ENCODE measurements at places on chromosomes 2 and 18.

DNA sequence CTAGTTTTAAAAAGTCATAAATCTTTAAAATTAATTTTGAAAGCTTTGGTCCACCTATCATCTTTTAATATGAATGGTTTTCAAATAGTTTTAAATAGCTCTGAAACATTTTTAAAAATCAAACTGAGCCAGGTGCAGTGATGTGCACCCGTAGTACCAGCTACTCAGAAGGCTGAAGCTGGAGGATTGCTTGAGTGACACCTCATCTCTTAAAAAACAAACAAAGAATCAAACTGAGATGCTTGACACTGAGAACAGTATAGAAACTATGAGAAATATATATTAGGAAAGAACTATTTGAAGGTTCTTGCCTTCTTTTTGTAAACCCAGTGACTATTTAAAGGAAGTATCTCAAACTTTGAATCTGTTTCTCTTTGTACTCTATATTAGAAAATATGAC, 67.4 kb downstream of the BARD1 start:
- no peak for DNase-seq

- DNase-seq: no peak
Measured at GRCh38 chr2:232457121-232458011, 1.4 kb downstream of the ALPI start.

- no peak for DNase-seq
Measured at GRCh38 chr2:214706986-214707385, 102.5 kb downstream of the BARD1 start.

DNA sequence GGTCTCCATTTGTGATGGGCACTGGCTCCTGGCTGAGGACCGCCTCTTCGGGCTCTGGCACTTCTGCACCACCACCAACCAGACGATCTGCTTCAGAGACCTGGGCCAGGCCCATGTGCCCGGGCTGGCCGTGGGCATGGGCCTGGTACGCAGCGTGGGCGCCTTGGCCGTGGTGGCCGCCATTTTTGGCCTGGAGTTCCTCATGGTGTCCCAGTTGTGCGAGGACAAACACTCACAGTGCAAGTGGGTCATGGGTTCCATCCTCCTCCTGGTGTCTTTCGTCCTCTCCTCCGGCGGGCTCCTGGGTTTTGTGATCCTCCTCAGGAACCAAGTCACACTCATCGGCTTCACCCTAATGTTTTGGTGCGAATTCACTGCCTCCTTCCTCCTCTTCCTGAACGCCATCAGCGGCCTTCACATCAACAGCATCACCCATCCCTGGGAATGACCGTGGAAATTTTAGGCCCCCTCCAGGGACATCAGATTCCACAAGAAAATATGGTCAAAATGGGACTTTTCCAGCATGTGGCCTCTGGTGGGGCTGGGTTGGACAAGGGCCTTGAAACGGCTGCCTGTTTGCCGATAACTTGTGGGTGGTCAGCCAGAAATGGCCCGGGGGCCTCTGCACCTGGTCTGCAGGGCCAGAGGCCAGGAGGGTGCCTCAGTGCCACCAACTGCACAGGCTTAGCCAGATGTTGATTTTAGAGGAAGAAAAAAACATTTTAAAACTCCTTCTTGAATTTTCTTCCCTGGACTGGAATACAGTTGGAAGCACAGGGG, 5.5 kb downstream of the TMEM37 start:
- DNase-seq: no peak

DNA sequence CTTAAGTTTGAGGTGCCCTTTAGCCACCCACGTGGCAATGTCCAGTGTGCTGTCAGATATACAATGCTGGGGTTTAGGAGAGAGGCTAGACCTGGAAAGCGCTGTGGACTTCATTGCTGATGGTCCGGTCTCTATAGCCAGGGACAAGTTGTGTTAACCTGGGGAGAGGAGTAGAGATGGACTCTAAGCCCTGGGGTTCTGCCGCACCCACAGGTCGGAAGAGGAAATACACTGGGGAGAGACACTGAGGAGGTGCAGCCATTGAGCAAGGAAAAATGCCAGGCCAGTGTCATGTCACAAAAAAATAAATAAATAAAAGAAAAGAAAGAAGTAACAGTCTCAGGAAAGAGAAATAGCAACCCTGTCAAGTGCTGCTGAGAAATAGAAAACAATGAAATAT, 106.9 kb upstream of the CBLN2 start:
- DNase-seq: no peak

GRCh38 chr2:210593166-210593565, 36.8 kb downstream of the CPS1 start:
- DNase-seq: no peak

DNA sequence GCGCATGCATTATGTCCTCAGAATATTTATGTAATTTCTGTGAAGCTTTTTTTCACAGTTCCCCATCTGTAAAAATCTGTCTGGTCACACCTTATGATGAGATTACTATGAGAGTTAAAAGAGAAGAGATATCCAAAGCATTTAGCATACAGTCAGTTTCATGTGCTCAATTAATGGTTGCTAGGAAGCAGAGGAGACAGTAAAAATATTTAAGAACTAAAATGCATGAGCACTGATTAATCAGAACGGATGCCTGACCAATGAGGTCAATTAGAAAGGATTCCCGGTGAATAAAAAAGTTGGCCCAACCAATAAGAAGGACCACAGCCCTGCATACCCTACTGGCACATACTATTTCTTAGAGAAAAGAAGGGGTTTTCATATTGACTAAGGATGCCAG, 12.0 kb upstream of the CRIM1 start:
- DNase-seq: no peak

DNA sequence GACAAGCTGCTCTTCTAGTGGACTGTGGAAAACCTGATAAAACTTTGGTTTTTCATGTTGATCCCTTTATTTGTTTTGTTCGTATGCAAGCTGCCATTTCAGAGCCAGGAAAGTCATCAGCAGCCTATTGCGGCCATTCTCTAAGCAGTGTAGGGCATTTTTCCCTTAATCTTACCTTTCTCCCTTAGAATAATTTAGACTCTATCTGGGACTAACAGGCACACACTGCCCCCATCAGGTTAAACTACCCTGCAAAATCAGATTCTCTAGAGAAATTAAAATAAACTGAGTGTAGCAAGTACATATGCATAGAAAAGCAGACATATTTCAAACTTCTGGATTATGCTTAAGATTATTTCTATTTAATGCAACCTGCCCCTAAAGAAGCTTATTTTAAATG, 347.5 kb downstream of the METTL4 start:
- no peak for DNase-seq

- DNase-seq: no peak
Measured at GRCh38 chr2:26521913-26522180, 43.9 kb upstream of the OTOF start.

DNA sequence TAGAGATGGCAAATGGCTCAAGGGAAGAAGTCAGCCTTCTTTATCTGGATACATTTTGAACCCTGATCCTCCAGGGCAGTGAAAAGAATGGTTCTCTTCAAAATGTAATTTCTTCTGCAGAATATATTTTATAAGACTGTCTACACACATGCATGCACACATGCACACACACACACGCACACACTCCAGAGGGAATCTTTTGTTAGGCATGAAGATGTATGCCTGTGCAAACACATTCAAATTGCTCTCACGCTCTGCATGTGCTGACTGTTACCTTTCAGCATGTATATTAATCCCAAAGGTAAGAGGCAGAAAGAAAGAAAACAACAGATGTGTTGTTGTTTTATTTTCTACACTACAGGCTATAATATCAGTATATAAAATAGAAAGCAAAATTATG, 43.2 kb downstream of the SLC5A7 start:
- DNase-seq: no peak

GRCh38 chr2:199409759-199410529, 47.8 kb downstream of the SATB2 start:
- DNase-seq: no peak

DNA sequence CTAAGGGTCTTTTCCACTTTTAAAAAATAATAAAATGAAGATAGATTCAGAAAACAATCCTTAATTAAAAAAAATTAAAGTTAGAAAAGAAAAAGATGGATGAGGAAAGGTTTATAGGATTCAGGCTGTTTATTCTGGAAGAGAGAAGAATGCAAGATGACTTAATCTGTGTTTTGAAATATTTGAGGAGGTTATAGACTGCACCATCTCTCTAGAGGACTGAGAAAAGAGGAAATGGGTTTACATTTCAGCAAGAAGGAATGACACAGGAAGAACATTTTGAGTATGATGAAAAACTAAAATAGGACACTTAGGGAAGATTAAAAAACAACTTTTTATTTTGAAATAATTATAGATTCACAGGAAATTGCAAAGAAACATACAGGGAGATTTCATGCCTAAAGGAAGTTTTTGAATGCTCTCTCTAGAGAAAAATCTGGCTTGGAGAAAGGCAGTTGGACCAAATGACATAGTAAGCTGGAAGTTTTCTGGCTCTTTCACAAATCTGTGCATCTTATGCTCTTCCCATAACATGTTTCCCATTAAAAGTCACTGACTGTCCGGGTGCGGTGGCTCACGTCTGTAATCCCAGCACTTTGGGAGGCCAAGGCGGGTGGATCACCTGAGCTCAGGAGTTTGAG, 75.0 kb downstream of the CERS6 start:
- no peak for DNase-seq

DNA sequence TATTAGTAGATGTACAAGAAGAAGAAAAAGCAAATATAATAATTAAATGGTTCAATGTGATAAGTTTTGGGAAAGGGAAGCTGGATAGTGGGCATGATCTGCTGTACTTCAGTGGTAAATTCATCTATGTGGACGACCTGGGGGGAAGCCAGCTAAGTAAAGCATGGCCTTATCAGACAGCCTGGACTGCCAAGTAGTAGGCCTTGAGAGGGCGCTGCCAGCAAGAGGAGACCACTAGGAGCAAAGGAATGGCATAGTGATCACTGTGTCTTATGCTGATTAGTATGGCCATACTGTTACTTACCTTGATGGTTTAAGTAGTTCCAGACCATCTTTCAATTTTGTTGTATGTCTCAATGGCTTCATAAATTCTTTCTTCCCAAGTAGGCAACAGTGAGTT, 287.6 kb downstream of the SETBP1 start:
- DNase-seq: no peak

DNA sequence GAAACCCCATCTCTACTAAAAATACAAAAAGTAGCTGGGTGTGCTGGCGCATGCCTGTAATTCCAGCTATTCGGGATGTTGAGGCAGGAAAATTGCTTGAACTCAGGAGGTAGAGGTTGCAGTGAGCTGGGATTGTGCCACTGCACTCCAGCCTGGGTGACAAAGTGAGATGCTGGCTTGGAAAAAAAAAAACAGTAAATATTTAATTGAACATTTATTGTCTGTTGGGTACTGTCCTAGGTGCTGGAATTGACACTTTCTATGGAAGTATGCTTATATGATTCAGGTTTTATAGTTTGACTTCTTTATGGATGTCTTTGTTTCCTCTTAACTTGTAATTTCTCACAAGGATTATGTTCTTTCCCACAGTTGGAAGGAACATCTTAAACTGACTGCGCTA, 633.1 kb upstream of the SETBP1 start:
- DNase-seq: no peak

GRCh38 chr2:111665011-111665410, 219.0 kb downstream of the ANAPC1 start:
- no peak for DNase-seq

- DNase-seq: no peak
Measured at GRCh38 chr18:68438983-68439382, 275.9 kb downstream of the TMX3 start.

- no peak for DNase-seq
Measured at GRCh38 chr2:217013926-217014325, 154.1 kb upstream of the TNP1 start.

GRCh38 chr2:198287706-198288105, 483.3 kb downstream of the PLCL1 start:
- no peak for DNase-seq

- no peak for DNase-seq
Measured at GRCh38 chr2:30757749-30758148, 49.5 kb downstream of the CAPN13 start.

- DNase-seq: no peak
Measured at GRCh38 chr18:51561821-51562220, 364.3 kb upstream of the MEX3C start.

GRCh38 chr18:73511771-73512503, 635.7 kb downstream of the FBXO15 start:
- no peak for DNase-seq

GRCh38 chr2:29691391-29691950, 229.9 kb downstream of the ALK start:
- DNase-seq: no peak

DNA sequence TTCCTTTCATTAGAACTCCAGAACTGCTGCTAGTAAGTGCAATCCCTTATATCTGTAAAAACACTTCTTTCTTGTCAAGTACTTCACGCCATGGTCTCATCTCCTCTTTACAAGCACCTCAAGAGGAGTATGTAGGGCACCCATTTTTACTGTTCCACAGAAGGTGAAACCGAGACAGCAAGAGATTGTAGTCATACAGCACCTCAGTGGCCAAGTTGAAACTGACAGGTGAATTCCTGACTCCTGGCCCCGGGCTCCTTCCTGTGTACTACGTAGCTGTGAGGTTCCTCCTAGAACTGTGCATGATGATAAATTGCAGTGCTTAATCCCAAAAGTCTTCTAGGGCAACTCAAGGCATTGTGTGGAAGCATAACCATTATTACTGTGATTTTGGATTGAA, 131.5 kb upstream of the MEIS1 start:
- DNase-seq: no peak

GRCh38 chr2:176291809-176292283, 22.6 kb downstream of the MTX2 start:
- DNase-seq: no peak

Measured in thoracic aorta (tissue), 2 donors.